ENCODE measurements at places on chromosomes 12 and 14.
A peak's percentile ranks its signal among the peaks of the same experiment; 100 is the strongest.

DNA sequence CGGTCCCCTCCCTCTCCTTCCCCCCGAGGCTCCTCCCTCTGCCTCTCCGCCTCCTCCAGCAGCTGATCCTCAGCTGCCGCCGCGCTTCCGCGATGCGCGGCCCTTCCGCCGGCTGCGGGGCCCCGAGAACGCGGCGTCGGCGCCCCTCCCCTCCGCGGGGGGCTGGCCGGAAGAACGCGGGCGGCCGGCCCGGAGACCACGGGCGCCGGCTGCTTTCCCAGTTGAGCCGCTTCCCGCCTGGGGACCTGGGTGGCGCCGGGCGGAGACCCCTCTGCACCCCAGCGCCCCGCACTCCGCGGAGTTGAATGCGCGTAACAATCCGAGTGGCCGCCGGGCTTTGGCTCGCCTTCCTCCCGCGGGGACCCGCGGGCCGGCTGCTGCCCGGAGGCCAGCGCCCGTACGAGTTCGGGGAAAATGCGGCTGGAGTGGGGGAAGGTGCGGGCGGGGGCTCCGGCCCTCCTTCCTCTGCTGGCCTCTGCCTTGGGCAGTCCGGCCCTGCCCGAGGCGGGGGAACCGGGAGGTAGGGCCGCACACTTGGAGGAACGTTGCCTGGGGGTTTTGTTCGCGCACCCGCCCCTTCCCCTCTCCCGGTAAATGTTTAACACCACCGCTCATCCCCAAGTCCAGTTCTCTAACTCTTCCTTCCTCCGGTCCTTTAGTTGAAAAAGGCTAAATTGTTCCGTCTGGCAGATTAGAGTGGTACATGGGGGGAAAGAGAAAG is 393 bp upstream of the DCAF5 start:
- peak; percentile 91 for DNase-seq

- DNase-seq: peak; percentile 39
These were observed 60.7 kb downstream of the SLC6A12 start for GRCh38 chr12:153080-153746.

- DNase-seq: no peak
These were observed 26.6 kb downstream of the GPRC5D start for GRCh38 chr12:12925388-12925787.

- no peak for DNase-seq
These were observed 14.2 kb upstream of the HELB start for GRCh38 chr12:66288121-66288520.

DNA sequence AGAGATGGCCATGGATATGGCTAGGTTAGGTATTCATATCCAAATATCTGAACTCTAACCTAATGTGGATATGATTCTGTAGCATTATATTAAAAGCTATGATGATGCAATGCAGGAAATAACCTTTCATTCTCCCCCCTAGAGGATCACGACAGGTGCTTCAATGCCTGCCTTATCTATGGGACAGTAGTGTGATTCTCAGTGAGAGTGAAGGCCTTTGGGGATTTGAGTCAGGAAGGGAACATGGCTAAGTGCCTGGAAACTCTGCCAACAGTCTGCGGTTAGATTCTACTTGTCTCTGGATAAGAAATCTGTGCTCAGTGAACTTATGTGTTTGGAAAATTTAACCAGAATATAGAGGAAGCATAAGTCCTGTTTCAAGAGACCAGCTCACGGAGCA is 81.8 kb downstream of the SLC38A1 start:
- DNase-seq: peak; percentile 64

DNA sequence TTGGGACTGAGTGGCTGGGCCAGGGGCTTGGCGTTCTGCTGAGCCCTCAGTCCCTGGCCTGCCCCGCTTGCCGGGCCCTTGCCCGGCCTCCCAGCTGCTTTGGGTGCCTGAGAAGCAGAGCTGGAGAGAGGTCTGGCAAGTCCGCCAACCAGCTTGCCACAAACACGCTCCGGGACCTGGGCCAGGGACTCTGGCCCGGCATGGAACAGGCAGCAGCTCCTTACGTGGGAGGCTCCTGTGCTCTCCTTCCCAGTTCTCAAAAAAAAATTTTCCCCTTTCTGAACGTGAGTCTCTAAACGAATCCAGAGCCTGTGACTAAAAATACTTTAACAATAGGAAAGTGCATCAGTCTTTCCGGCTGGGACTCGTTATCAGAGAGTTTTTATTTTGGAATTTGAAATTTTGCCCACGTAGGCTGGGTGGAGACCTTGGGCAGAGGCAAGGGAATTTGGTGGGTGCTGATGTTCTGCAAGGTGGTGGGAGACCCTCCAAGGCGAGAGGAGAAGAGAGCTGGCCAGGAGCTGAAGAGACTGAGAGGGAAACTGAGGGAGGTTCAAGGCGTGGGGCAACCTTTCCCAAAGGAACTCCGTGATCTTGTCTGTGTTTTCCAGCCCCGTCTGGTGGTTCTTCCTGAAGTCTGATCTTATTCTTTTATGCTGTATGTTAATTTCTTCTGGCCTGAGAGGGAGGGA is 6.8 kb upstream of the NR4A1 start:
- DNase-seq: peak; percentile 71

DNA sequence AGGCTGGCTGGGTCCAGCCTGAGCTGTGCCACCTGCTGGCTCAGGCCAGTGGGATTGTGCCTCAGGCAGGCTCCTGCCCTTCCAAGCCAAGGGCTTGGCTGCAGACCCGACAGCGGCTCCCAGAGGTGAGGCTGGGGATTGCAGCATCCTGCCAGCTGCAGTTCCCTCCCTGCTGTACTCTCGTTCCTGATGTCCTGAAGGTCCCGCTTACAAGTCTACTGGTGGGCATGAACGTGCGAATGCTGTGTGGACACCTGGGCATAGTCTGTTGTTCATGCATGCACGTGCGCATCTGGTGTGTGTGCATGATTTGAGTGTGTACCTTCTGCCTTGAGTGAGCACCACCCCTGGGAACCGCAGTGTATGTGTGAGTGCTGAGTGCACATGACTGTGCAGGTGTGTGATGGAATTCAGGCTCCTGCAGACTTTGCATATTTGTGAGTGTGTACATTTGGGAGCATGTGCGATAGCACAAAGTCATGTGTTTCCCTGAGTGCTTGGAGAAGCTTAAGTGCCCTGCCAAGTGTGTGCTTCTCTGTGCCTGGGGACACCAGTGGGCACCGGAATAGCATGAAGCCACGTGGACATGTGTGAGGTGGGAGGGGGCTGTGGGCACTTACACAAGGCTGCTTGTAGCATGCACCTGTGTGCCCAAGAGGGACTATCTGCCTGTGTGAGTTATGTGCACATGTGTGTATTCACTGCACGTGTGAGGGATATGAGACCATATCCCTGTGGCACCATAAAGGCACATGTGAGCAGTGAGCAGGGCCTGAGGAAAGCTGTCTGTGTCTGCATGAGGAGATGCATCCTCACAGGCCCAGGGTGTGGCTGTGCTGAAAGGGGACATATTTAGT is 19.3 kb upstream of the KRT7 start:
- peak; percentile 61 for DNase-seq

DNA sequence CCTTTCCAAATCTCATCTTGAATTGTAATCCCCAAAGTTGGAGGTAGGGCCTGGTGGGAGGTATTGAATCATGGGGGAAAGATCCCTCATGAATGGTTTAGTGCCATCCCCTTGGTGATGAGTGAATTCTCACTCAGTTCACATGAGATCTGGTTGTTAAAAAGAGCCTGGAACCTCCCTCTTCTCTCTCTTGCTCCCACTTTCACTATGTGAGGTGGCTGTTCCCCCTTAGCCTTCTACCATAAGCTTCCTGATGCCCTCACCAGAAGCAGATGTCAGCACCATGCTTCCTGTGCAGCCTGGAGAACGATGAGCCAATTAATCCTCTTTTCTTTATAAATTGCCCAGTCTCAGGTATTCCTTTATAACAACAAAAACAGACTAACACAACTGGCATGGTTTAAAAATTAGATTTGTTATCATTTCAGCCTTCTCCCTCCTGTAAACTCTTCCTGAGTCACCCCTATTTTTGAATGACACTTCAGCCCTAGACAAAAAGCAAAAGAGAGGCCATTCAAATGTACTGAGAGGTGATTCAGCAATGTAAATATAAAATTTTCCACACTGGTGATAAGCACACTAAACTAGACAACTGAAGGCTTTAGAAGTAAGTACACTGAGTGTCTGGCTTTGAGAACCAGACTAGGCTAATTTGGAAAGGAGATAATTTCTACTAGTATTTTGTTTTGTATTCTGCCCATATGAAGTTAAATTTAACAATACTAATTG is 212.1 kb upstream of the ABCD2 start:
- DNase-seq: no peak

- DNase-seq: no peak
These were observed 12.5 kb upstream of the STRN3 start for GRCh38 chr14:31038521-31039166.

DNA sequence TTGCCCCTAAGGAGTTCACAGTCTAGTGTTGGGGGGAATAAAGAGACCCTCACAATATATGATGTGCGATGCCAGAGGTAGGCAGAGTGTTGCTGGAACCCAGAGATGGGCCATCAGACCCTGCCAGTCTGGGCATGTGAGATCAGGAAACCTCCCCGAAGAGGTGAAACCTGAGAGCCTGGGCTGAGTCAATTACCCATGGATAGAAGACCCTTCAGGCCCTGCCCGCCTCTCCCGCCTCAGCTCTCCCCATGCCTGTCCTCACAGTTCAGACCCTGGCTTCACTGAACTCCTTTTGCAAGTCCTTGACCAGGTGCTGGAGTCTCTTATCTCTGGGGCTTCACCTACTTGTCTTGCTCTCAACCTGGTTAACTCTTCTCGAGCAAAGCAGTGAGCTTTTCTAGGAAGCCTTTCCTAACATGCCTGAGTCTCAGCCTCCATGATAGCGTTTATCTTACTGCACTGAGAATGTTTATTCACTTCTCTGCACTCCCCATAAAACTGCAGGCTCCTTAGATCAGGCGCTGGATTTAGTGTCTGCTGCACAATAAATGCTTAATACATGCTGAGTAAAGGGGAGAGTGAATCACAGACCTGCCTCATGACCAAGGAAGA is 19.6 kb downstream of the ALDH1L2 start:
- no peak for DNase-seq

DNA sequence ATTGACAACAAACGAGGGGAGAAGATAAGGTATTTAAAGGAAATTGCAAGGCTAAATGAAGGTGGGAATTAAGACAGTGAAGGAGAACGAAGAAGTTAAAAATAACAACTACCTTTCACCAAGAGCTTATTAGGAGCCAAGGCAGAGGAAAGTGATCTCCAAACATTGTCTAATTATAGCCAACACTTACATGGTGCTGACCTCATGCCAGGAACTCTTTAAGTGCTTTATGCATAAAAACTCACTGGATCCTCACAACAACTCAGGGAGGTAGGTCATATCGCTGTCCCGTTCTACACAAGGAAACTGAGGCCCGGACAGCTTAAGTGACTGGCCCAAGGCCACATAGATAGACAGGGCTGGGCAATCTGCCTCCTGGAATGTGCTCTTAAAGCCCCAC is 19.5 kb downstream of the TAMALIN start:
- DNase-seq: no peak

GRCh38 chr12:5789469-5789968 is 155.5 kb downstream of the ANO2 start:
- peak; percentile 79 for DNase-seq

GRCh38 chr12:52305921-52306705 is 14.8 kb upstream of the KRT81 start:
- no peak for DNase-seq

- no peak for DNase-seq
These were observed 3.3 kb upstream of the IAPP start for GRCh38 chr12:21369141-21369980.

DNA sequence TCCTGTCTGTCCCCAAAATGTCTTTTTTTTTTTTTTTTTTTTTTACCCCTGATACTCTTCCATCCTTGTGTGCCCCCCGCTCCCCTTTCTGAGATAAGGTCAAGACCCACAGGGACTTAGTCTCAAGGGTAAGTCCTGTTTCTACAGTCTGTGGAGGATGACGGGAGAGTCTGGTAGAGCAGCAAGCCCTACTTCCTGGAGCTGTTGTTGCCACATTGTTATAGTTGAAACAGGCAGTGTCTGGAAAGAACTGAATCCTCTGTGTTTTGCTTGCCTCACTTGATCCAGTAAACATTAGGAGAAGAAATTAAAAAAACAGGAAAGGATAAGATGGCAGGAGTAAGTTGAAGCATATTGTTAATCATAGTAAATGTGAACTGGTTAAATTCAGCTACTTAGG is 45.5 kb downstream of the ZNF664 start:
- DNase-seq: no peak

DNA sequence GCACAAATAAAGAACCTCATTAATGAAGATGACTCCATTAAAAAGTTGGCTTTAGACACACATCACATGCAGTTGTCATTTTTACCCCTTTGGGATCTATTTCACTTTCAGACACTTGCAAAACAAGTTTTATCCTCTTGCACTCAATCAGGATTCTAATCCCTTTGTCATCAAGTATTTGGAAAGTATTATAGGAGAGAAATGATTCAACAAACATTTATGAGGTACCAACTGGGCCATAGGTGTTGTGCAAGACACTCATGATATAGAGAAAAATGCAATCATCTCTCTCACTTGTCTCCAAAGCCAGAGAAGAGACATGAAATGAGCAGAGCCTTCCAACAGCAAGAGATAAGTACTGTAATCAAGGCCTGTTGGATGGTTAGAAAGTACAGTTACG is 327.7 kb downstream of the RMST start:
- no peak for DNase-seq

DNA sequence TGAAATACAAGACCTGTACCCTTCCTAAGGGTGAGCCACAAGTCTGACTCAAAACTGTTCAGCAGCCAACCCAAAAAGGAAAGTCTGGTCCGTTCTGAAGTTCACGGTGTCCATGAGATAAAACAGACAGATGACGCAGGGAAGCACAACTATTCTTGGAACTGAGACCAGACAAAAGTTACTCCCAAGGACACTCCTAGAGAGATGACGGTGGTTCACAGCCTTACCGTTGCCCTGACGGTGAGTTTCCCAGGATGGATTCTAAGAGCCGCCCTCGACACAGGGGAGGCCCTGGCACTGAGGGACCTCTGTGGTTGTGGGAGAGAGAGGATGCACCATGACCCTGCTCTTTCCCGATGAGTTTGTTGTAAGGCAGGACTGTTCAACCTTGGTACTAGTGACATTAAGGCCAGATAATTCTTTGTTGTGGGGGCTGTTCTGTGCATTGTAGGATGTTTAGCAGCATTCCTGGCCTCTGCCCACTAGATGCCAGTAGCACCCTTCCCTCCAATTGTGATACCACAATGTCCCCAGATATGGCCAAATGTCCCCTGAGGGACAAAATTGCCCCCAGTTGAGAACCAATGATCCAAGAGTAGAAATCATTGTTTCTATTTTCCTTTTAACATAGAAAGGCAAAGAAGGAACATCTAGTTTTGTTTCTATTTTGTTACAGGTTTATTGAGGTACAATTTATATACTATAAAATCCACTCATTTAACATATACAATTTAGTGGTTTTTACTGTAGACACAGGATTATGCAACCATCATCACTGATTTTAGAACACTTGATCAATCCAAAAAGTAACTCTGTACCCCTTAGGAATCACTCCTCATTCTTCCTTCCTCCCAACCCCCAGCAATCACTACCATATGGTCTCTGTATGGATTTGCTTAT is 23.0 kb downstream of the OR10P1 start:
- no peak for DNase-seq

- peak; percentile 97 for DNase-seq
These were observed 552.3 kb downstream of the SLC16A7 start for GRCh38 chr12:60148109-60148508.

- no peak for DNase-seq
These were observed 8.6 kb downstream of the CIPC start for GRCh38 chr14:77106666-77107065.
